HFFc6 (cell line): ENCODE measurements at places on chromosomes 11 and 22. TPM values are rescaled to one million over a fixed set of nuclear protein-coding genes. Genes with fewer than 3 reads are reported as not detected.
A peak's percentile ranks its signal among the peaks of the same experiment; 100 is the strongest.

DNA sequence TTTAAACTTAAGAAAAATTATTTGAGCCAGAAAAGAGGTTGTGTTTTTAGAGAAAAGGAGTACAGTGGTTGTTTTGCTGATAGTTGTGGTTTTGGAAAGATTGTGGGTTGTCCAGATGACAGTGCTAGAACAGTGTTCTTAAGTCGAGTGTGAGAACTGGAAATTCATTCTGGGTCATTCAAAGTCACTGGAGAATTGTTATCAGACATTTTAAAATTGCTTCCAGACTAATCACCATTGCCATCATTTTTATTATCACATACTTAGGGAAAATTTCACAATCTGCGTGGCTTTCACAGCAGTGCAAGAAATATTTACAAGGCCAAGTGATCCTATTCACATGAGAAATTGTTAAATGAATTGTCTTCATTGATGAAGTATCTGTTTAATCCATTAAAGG, 242.2 kb upstream of the DDI1 start:
- DNase-seq = no peak

- DNase-seq = no peak
Observed at GRCh38 chr22:43118953-43119458, 8.5 kb downstream of the BIK start.

GSTP1 gene
- 504 to 550 TPM (median 505 TPM) in 3 replicates for total RNA-seq

DNA sequence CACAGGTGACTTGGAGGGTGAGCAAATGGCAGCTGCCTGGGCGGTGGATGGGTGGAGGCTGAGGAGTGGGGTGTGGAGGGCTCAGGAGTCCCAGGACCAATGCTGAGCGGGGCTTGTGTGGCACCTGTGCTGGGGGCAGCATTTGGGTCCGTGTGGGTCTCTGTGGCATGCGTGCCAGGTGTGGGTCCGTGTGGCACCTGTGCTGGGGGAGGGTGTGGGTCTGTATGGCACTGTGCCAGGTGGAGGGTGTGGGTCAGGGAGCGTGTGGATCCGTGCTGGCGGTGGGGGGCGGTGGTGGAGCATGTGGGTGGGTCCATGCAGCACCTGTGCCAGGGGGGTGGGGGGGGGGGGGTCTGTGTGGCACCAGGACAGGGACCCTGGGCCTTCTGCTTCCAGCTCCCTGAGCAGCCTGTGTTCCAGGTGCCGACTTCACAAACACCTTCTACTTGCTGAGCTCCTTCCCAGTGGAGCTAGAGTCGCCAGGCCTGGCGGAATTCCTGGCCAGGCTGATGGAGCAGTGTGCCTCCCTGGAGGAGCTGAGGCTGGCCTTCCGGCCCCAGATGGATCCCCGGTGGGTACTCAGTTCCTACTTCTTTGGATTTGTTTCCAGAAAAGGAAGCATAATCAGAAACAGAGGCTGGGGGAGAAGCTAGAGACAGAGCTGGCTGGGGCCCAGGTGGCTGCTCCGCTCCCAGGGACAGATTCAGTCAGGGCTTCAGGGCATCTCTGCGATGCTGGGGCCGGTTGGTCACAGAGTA, 14.7 kb downstream of the SELENOO start:
- no peak for DNase-seq

CRYBA4 gene
- total RNA-seq = not detected in 3 replicates

DNA sequence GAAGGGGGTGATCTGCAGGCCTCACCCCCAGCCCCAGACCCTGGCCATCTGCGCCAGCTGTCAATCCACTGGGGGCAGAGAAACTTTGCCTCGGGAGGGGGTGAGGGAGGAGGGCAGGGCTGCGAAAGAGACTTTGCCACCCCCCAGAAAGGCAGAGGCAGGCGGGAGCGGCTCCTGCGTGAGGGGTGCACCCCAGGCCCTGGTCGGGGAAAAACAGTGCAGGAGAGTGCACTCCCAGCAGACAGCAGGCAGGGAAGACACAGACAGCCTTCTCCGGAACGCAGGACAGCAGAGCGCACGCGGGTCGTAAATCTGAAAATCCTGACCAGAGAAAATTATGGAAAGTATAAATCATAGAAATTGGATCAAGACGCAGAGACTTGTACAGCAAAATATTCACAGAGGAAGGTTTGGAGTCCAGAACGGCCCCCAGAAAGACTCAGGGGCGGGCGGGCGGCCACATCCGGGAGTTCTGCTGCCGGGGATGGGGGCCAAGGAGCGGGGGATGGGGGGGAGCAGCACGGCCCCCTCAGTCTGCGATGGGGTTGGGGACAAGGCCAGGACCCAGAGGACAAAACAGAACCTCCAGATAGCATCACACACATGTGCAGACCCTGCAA, 8.0 kb upstream of the MRPL23 start:
- no peak for DNase-seq

LMO1 gene
- not detected in 3 replicates for total RNA-seq

BTBD18 gene
- total RNA-seq = not detected in 3 replicates

DNA sequence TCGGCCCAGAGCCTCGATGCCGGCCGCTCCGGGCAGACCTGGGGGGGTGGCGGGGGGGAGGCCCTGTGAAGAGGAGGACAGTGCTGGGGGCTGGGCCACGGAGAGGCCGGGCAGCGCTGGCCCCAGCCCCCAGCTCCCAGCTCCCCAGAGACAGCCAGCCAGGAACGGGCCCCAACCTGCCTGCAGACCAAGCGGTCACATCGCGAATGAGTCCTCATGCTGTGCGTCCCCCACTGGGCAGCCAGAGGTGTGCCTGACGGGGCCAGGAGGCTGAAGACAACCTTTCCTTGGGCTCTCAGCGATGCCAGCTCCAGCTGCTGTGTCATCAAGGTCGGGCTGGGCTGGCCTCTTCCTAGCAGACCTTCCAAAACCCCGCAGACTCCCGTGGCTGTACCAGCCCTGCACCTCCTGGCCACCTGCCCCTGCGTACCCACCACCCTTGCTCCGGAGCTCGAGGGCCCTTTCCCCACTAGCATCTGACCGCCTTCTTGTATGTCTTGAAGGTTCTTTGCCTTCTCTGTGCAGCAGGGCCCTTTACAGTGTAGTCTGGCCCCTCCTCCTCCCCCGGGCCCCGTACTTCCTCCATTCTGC, 88.4 kb downstream of the CDKN1C start:
- DNase-seq = no peak

- DNase-seq = peak; percentile 97
Observed at GRCh38 chr11:123174196-123175183, 20.6 kb downstream of the CLMP start.

EMSY gene
- total RNA-seq = 15.5 to 17.9 TPM (median 16.4 TPM) in 3 replicates

WNT11 gene
- total RNA-seq = not detected in 3 replicates

BTG4 gene
- total RNA-seq = not detected in 3 replicates

DNA sequence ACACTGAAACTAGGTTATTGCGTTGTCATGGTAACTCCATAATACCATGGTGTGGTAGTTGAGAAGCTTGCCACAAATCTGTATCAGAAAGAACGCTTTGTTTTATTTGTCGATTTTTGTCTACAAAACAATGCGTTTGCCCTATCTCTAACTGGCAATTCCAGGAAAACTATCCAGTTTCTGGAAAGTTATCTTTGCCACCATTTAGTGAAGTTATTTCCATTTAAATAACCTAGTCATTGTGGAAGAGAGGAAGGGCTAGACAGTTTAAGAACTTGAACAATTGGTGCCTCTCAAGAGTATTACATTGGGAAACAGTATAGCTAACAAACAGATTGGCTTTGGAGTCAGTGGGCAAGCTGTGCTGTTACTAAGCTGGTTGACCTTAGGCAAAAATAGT, 7.9 kb downstream of the HSD17B12 start:
- no peak for DNase-seq

SERHL2 gene
- 3.9 to 5.7 TPM (median 4.2 TPM) in 3 replicates for total RNA-seq

DNA sequence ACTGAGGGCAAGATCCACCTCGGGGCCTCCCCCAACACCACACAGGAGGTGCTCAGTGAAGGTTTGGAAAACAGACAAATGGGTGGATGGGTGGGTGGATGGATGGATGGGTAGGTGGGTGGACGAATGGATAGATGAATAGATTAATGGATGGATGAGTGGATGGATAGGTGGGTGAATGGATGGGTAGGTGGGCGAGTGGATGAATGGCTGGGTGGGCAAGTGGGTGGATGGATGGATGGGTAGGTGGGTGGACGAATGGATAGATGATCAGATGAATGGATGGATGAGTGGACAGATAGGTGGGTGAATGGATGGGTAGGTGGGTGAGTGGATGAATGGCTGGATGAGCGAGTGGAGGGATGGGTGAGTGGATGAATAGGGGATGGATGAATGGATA, 863 bp upstream of the PRR33 start:
- no peak for DNase-seq

IFITM10 gene
- 0.33 to 0.84 TPM (median 0.39 TPM) in 3 replicates for total RNA-seq

GRCh38 chr11:14334893-14335292, 24.1 kb downstream of the RRAS2 start:
- DNase-seq = no peak

TEAD1 gene
- total RNA-seq = 200 to 238 TPM (median 211 TPM) in 3 replicates

SLC7A4 gene
- not detected in 2 replicates for total RNA-seq

DNA sequence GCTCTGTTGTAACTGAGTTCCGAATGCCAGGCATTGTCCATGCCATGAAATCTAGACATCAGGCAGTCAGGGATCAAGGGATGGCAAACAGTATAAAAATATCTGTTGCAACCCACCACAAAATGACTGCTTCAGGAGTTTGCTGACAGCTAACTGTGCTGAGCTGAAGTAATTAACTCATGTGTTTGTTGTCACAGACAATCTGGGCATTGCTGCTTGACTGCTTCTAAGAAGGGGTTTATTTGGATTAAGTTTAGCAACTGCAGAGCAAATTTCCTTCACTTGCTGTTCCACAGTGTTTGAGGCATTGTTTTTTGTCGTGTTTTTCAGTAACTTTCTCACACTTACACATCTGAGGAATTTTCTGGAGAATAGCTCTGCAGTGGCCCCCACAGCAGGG, 30.4 kb downstream of the BSX start:
- DNase-seq = no peak

DNA sequence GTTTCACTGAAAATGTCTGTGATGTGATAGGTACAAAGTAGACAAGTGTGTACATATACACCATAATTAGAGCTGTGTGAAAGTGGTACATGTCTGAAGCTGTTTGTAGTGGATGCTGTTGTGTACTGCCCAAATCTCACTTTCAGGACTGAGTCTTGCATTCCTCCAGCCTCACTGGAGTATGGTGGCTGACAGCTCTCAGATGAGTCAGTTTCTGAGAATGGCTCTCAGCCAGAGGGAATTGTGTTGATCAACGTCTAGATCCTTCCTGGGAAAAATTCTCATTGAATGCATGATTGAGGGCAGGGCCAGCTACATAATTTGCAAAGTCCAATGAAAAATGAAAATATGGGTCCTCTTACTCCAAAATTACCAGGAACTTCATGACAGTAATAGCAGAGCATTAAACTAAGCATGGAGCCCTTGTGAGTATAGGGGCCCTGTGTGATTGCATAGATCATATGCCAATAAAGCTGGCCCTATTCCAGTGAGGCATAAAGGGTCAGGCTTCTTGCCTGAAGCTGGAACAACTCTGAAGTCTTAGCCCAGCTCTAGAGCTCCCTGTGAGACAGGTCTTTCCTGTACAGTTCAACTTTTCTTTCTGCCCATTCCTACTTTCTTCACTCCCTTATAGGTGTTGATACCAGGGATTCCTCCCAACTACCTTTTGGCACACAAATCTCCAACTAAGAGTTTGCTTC, 10.8 kb upstream of the CYP2R1 start:
- peak; percentile 35 for DNase-seq

- peak; percentile 84 for DNase-seq
Observed at GRCh38 chr11:64856382-64857227, 12.2 kb upstream of the CDC42BPG start.
